Glomerular endothelial cell (primary cell): ENCODE measurements at places on chromosomes 4 and X. TPM values are rescaled to one million over a fixed set of nuclear protein-coding genes. Genes with fewer than 3 reads are reported as not detected.

Gene PRRG1
- total RNA-seq: 38.4 and 54.9 TPM in 2 replicates

Gene MAOA
- total RNA-seq: 7.5 and 11.8 TPM in 2 replicates

Gene VCX3A
- not detected in 2 replicates for total RNA-seq

- no peak for DNase-seq
Observed at GRCh38 chr4:2289311-2289954, 27.5 kb upstream of the MXD4 start.
